Brain microvascular endothelial cell (primary cell): ENCODE measurements at places on chromosomes 6 and 20.

DNA sequence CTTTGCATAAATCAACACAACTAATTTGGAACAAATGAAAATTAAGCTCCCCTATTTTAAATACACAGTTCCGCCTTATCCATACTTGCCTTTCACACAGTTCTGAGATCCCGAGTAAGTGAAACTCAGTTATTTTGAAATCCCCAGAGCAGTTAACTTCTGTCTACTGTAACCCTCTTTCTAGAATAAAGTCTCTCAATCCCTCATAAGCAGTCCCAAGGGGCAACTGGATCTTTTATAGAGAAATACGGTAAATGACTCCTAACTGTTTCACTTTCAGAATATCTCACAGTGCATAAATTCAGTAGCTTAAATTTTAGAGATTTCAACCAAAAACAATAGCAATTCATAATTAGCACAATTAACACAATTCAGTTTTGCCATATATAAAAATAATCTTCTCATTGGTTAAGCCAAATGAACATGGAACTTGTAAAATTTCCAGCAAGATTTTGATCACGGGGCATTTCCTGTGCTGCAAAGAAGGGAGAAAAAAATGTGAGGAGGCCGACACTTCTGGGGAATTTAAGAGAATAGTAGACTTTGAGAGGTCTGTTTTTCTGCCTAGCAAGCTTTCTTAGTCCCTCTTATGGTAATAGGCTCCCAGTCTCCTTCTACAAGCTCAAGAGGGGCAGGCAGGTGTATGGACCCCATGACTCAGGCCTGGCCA, 78.3 kb downstream of the KIF6 start:
- DNase-seq, result no peak

DNA sequence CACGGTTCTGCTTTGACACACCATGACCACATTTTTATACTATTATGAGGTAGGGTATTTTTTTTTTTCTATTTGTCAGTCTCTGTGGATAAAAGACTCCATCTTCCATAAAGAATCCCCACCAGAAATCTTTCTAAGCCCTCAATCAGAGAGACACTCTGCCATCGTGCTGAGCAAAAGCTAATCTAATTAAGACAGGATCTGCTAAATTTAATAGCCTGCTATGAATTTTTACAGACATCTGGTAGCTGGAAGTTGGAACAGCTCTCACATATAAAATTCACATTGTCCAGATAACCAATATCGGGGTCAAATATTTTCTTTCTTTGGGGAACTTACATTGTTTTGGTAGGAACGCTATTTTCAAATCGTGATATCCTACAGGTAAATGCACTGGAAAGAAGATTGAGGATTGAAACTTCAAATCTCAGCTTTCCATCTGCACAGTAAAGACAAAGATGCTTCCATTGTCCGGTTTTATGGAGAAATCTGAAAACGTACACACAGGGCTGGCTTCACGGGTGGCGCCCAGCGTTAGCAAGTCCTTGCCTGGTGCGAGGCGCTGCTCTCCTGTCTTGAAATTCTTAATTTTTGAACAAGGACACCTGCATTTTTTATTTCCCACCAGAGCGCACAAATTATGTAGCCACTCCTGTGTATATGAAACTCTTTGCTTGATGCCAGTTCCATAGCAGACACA, 573.8 kb upstream of the NOX3 start:
- no peak for DNase-seq

DNA sequence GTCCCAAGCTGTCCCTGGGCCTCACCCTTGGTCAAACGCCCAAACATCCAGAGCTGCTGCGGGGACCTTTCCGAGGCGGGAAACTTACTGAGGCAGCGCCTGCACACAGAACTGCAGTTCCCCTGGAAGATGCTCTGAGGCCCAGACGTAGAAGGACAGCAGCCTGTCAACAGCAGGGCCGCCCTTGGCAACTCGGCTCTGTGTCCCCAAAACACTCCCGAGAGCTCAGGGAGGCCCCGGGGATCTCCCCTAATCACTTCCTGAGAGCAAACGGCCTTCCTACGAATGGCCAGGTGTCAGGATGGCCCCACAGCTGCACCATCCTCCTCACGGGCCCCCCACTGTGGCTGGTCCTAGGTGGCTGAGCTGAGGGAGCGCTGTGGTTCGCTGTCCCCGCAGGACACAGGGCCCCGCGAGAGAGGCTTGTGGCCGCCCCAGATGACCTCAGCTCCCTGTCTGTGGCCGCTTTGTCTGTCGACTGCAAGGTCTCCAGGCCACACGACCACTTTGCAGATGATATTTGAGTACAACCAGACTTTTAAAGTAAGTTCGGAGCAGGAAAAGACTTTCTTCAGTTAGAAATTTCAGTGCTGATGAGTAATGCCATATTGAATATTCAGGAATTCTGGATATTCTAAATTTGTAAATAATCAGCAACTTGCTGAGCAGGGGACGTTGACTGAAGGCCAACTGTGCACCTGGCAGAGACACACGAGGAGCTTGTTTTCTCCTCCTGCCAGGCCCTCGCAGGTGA, 46.0 kb downstream of the DLL1 start:
- no peak for DNase-seq

- DNase-seq, result no peak
These were observed 6.1 kb upstream of the NANP start for GRCh38 chr20:25629816-25630499.

GRCh38 chr6:126650931-126651330, 311.0 kb downstream of the CENPW start:
- peak; percentile 21 for DNase-seq

DNA sequence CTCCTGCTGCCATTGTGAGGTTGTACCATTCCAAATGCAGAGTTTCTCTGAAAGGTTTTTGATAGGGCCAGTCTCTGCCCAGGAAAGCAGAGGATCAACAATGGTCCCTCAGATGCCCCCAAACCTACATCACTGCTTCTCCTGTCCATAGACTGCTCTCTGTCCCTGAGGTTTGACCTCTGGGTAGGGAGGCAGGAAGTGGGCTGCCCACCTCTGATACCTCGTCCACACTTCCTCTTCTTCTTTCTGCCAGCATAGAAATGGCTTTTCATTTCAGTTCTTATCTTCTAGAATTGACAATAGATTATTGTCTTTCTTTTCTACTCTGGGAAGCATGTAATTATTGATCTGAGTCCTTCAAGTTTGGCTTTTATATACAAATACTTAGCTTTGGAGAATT, 170.6 kb downstream of the TRMT11 start:
- DNase-seq, result no peak

DNA sequence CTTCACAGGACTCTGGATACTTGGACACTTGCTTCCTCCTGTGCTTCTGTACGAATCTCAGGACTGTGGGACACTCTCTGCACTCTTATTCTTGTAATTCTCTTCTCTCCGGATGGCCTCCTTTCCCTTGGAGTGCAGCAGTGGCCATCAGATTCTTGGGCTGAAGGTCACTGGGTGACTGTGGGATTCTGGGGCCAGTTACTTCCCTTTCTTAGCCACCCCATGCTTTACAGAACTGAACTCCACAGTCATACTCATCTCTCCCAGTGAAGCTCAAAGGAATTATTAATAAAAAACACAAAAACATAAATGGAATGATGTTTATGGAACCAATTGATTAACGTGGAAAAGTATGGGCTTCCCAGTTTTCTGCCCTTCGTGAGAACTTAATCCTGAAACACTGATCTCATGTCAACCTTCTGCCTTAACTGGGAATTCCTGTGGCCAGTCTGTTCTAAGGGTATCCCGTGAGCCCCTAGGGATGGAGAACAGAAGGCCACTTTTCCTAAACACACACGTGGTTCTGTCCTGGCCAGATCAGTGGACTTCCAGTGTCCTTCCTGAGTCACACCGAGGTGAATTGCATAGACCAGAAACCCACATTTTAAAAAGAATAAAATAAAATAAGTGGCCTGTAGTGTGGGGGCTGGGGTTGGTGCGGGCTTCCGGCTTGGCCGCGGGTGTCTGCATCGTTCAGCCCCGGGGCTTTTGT, 23.6 kb upstream of the HLA-E start:
- no peak for DNase-seq

GRCh38 chr20:62318400-62319345, 15.9 kb downstream of the ADRM1 start:
- DNase-seq, result no peak

- no peak for DNase-seq
These were observed 21.2 kb upstream of the NHSL1 start for GRCh38 chr6:138520463-138520862.

DNA sequence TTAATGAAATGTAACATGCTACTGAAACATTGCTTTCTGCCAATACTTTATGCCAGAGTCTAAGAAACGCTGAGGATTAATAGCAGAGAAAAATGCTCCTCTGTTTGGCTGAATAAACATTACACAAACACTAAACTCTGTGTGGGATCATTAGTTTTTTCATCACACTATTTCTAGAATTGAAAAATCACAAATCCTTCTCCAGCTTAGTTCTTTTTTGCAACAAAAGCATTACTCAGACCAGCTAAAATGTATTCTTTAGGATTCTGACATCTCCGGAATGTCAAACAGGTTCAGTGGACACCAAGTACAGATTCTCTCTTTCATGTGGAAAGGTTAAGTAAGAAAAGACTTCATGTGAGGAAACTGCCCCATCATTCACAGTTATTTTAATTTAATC, 226.9 kb downstream of the SIM1 start:
- no peak for DNase-seq

- DNase-seq, result no peak
These were observed 628.3 kb downstream of the MMUT start for GRCh38 chr6:48834706-48835105.

DNA sequence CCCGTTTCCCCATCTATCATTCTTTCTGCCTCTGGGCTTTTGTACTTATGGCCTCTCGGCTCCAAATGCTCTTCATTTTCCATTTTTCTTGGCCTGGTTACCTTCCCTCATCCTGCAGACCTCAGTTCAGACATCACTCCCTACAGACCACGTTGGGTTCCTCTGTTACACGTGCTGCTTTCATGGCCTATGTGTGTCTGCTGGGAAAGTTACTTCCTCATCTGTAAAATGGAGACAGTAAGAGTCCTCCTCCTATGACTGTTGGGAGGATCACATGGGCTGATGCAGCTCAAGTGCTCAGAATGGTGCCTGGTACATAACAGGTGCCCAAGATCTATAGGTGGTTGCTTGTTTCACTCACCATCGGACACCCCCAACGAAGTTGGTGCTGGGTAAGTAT, 13.5 kb downstream of the KCNK17 start:
- DNase-seq, result no peak

DNA sequence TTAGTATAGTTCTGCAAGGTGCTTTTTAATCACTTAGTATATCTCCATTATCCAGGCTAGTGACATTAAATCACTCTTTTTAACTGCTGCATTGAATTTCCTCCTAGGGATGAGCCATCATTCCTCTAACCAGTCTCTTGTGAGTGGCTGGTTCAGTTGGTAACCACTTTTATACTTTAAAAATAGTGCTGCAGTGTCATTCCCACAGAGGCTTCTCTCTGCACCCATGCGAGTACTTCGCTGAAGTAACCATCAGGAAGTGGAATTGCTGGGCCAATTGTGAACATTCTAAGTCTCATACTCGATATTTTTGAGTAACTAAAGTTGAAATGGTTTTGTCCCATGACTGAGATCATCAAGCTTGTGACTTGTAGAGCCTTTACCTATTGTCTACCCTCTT, 2.1 kb downstream of the BTN3A2 start:
- no peak for DNase-seq

GRCh38 chr20:7272512-7272911, 505.0 kb downstream of the BMP2 start:
- DNase-seq, result no peak

GRCh38 chr6:7052443-7053011, 55.2 kb upstream of the RREB1 start:
- peak; percentile 88 for DNase-seq

GRCh38 chr6:30735668-30736314, 6.7 kb downstream of the FLOT1 start:
- DNase-seq, result no peak

- DNase-seq, result peak; percentile 9
These were observed 28.4 kb downstream of the BRPF3 start for GRCh38 chr6:36224918-36225461.

DNA sequence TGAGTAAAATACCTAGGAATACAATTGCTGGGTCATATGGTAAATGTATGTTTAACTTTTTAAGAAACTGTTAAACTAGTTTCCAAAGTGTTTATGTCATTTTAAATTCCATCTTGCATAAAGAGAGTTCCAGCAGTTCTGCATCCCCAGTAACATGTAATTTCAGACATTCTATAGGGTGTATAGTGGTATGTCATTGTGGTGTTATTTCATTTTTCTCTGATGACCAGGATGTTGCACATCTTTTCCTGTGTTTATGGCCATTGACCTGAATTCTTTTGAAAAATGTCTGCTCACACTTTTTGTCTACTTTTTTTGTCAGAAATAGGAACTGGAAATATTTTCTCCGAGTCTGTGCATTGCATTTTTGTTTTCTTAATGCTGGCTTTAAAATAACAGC, 128.9 kb downstream of the TMEM200A start:
- DNase-seq, result peak; percentile 17

DNA sequence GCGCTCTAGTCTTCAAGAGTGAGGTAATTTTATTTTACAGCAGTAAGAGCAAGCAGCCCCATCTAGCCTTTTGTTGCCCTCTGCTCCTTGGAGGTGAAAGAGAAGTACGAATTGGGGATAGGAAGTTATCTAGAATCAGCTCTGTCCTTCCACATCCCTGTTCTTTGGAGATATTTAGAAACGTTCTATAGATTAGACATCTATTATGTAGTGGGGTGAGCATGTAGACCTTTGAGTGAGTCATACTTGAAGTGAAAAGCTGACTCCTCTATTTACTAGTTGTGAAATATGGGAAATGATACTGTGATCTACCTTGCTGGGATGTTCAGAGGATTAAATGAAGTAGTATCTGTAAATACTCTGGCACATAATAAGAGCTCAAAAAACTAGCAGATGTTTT, 36.0 kb upstream of the SLC35D3 start:
- DNase-seq, result no peak

DNA sequence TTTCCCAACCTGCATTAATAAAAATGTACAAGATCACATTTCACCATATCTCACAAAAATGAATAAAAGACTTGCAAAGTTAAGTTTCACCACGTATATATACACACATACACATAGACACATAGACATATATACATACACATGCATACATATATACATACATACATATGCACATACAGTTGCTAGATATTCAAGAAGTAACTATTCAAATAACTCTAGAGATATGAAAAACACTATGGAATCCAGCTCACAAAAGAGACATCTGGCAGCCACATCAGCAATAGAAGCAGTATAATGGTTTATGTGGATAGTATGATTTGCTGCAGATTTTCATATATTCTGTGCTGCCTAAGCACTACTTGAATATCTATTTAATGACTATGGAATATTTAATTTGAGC, 28.1 kb downstream of the PAK5 start:
- no peak for DNase-seq

DNA sequence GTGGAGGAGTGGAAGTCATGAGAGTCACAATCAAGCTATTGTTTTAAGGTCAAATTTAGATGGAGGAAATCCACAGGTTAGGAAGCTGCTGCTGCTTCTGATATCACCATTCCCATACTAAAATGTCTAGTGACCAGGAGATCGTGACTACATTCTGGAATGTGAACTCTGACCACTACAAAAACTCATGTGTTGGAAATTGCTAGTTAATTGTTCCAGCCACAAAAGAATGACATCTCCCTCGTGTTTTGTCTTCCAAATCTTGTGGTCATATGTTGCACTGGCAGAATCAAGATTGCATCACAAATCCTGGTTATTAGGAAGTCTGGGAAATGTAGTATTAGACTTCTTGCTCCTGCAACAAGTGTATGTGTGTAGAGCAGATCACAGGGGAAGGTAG, 441.9 kb downstream of the CD109 start:
- DNase-seq, result peak; percentile 29

- peak; percentile 51 for DNase-seq
These were observed 93.7 kb downstream of the PROKR2 start for GRCh38 chr20:5222919-5223634.

GRCh38 chr6:113401231-113401630, 455.9 kb upstream of the MARCKS start:
- no peak for DNase-seq
